ENCODE measurements at places on chromosomes 12 and 14. TPM values are rescaled to one million over a fixed set of nuclear protein-coding genes. Genes with fewer than 3 reads are reported as not detected.

- no peak for DNase-seq
These were observed 1.5 kb downstream of the MTA1 start for GRCh38 chr14:105420974-105421674.

The LIN7A gene
- 11.1 TPM for total RNA-seq

DNA sequence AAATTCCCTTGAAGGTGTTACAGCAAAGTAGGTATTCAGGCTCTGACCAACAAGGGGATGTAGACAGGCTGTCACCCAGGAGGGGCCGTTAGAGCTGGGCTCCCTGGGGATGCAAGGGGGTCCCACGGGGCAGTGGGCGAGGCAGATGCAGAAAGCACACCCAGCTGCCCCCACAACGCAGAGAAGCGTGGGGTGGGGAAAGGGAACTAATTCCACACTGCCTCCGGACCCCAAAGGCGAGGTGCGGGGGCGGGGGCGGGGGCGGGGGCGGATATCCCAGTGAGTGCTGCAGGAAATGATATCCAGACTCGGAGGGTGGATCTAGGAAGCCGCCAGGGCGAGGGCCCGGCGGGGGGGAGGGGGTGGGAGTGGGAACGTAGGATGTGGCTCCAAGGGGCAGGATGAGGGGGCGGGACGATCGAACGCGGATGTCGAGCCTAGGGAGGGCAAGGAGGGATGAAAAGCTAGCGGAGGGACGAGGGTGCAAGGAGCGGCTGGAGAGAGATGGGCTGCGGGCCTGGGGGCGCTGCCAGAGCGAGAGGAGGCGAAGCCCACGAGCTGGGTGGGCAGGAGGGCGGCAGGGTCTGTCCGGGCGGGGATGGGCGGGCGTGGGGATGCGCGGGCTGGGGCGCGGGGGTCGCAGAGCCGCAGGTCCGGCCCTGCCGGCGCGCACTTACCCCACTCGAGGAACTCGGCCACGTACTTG lies 874 bp downstream of the CDC42BPB start:
- peak; percentile 91 for DNase-seq

DNA sequence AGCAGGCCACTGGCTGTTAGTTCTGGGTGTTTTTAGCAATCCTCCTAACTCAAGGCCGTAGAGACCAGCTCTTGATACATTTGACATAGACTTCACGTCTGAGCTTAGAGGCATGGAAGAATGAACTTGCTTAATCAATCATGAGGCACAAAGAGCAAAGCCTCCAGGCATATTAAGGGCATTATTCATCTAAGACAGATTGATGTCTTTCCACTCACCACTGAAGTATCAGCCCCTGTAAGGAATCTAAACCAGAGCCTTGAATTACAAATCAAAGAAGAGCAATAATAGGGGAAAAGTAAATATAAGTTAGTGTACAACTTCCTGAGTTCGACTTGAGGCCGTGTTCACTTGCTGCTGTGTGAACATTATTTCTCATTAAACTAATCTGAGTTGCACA lies 1470.7 kb downstream of the AACS start:
- DNase-seq, result no peak

GRCh38 chr12:45409966-45410365 lies 194.1 kb downstream of the ANO6 start:
- peak; percentile 50 for DNase-seq

GRCh38 chr14:65320661-65321308 lies 91.7 kb upstream of the FUT8 start:
- DNase-seq, result no peak

The CLECL1 gene
- not detected for total RNA-seq

- DNase-seq, result no peak
These were observed 3.5 kb downstream of the B3GNT4 start for GRCh38 chr12:122206976-122207375.

DNA sequence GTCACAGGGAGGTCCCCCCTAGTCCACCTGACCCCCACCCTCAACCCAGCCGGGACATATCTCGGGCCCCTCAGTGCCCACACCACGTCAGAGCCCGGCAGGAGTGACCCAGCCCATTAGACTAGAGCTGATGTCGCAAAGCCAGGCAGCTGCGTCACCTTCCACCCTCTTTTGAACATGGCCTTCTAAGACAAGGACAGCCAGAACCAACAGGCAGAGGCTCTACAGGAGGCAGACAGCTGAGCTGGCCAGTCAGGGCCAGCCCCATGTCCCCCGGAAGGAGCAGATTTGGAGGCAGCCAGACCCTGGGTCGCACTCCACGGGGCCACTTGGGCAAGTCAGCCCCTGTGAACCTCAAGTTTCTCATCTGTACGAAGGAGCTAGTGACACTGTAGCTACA lies 44.1 kb downstream of the SCARB1 start:
- DNase-seq, result no peak

- no peak for DNase-seq
These were observed 3.7 kb downstream of the ANKRD13A start for GRCh38 chr12:110002676-110003515.

The HSPA2 gene
- 34.0 TPM for total RNA-seq

GRCh38 chr12:72723732-72724131 lies 451.6 kb downstream of the TRHDE start:
- DNase-seq, result no peak

Data from heart right ventricle (tissue), 16 donors.